NCI-H2171 (cell line): ENCODE measurements at places on chromosomes 11 and 22.
A peak's percentile ranks its signal among the peaks of the same experiment; 100 is the strongest.

DNA sequence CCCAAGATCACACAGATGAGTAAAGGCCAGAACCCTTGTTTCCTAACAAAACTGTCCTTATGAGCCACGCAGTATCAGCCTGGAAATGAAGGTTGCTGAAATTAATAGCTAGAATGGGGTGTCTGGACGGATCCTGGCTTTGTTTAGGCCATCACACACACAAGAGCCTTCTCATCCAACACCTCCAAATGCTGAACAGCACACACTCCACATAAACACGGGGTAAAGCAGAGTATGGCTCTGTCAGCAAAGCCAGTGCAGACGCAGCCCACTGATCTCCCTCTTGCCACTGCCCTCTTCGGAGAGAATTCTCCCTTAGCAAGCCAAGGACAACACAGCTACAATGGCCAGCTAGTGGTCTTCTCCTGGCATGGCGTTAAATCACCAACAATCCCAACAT is 392.6 kb upstream of the SYN3 start:
- DNase-seq = no peak

GRCh38 chr22:20422271-20423007 is 15.2 kb downstream of the SCARF2 start:
- no peak for DNase-seq

DNA sequence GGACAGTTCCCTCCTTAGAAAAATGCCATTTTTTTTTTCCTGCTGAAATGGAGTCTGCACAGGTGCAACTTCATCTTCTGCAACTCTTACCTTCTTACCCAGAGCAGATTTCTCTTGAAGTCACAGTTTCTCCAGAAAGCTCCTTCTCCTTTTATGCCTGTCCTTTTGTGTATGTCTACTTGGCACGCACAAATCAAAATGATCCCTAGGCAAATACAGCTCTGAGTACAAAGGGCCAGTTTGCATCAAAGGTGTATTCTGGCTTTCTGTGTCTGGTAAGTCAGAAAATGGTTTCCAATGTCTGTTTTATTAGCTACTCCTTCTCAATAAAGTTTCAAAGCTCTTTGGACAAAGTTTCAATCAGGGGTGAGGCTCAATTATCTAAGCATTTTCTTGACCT is 2.5 kb downstream of the CLDN25 start:
- DNase-seq = no peak

DNA sequence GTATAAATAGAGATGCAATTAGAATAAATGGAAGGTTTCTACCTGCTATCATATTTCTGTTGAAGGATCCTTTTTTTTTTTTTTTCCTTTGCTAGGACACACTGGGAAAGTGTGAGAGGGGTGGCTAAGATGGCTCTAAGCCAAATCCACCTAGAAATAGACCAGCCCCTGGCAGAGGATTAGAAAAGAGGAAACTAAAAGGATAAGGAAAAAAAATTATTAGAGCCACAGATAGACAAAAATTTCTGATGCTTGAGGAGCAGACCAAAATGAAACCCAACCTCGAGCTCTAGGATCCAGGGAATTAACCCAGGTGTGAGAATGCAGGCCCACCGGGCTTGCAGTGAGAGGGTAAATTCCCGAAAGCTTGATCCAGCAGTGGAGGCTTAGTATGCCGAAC is 262.3 kb downstream of the CADM1 start:
- peak; percentile 77 for DNase-seq

GRCh38 chr11:2229713-2230297 is 40.6 kb downstream of the ASCL2 start:
- DNase-seq = no peak

DNA sequence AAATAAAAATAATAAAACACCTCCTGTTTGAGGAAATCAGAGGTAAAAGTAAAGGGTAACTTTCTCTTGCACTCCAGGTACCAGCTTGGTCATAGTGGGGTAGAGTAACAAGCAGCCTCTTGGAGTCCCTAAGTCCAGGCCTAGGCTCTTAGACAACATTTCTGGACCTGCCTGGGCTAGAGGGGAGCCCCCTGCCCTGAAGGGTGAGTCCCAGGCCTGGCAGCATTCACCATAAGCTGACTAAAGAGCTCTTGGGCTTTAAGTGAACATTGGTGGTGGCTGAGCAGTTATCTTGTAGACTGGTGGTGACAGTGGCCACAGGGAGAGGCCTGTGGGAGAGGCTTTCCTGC is 18.6 kb upstream of the OR56A3 start:
- DNase-seq = no peak

DNA sequence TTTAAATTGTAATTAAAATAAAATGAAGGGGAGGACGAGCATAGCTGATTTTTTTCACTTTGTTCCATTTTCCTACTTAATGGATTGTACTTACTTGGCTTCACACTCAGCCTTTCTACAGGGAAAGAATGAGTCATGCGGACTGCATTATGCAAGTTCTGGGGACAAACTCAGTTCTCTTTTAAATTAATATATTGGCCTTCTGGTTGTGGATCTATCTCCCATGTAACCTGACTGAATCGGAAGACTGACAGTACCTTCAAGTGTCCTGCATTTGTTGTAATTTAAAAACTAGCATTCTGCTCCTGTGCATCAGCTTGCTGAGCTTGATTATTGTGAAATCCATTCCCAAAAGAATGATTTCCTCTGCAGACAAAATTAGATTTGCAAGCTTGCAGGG is 12.2 kb downstream of the OR8D1 start:
- no peak for DNase-seq

DNA sequence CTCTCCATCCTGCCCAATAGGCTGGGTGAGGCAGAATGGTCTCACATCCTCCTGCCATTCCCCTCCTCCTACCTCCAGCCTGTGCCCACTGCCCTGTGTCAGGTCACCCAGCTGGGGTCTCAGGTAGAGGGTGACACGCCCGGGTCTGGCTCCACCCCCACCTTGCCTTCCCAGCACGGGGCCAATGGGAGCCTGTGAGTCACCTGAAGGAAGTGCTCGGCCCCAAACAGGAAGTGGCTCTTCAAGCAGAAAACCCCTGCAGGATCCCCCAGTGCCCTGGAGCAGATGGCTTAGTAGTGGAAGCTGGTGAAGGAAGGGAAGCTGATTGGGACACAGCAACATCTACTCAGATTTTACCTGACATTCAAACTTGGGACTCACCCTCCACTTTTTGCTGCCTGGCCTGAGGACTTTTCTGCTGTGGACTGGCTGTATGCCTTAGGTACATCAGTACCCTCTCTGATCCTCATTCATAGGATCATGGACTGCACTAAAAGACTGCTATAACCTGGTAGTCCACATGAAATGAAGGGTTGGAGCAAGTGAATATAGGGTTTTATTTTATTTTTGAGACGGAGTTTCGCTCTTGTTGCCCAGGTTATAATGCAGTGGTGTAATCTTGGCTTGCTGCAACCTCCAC is 33.4 kb downstream of the GDPD5 start:
- no peak for DNase-seq

GRCh38 chr11:13761250-13761649 is 92.8 kb downstream of the FAR1 start:
- no peak for DNase-seq

DNA sequence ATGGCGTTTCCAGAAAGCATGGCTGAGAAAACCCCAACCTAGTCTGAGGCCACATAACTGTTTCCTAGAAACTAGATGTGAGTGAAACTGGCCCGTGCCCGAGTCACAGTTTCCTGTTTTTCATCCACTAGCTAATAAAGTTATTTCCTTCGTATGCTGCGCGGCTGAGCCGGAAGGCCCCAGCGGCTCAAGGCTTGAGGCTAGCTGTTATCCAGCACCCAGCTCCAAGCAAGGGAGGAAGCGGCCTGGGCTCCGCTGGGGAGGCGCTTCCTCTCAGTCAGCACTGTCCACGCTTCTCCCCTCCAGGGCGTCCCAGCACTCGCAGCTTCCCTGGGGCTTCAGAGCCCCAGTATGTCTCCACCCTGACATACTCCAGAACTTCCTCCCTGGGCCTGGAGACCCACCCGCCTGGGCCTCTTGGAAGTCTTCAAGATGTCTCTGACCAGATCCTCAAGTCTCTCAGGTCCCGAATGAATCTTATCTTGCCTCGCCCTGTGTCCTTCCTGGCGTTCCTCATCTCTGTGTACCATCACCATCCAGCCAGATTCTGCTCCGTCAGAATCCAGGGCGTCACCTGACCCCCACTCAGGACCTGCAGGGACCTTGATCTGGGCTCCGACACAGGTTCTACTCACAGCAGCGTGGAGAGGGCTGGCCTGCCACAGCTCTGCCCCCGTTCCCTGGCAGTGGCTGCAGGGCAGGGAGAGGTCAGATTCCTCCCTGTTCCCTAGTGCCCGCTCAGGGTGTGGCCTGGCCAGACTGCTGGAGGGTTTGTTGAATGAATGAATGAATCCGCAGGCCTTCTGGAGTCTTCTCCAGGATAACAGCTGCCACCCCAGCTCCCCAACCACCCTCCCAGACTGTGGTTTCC is 81.9 kb downstream of the LRRC32 start:
- DNase-seq = no peak

- no peak for DNase-seq
These were observed 1.2 kb downstream of the CRYBB1 start for GRCh38 chr22:26616650-26617049.

DNA sequence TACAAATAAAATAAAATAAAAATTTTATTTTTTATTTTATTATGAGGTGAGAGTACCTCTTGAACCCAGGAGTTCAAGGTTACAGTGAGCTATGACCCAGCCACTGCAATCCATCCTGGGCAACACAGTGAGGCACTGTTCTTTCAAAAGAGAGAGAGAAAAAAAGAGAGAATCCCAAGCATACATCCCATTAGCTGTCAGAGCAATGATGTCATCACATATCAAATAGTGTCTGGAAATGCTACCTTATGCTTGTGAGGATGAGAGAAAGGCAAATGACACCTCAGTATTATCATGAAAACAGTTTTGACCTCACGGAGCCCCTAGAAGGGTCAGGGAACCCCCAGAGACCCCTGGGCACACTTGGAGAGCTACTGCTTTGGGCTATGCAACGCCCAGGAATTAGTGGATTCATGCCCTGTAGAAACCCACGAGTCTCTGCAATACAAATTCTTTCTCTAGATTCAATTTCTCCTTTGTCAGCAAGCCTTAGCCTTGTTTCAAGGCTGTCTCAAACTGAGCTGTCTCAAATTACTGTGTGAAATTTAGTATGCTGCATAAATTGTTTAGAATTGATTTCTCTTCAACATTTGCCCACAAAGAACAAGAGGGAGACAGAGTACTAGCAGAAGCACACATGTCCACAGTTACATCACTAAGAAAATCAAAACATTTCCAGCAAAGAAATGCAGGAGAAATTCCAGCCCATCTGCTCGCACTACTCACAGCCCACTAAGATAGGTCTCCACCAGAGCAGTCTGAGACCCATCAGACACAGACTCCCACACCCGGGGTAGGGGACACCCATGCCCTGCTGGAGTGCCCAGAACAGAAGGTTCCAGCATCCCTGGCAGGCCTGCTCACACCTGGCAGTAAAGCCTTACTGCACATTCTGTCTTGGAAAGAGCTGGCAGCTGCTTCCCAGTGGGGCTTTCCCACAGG is 18.1 kb downstream of the DGCR2 start:
- no peak for DNase-seq

DNA sequence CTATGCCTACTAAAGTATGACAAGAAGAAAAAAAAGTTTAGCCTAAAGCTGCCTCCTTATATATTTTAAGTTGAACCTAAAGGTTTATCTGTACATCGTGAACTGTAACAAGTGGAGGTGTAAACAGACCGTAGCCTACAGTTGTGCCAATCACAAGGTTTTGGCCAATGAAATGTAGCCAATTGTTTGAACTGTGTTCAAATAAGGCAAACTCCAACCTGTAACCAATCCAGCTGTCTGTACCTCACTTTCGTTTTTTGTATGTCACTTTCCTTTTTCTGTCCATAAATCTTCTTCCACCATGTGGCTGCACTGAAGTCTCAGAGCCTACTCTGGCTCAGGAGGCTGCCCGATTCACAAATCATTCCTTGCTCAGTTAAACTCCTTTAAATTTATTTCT is 6.8 kb upstream of the EI24 start:
- DNase-seq = no peak

- no peak for DNase-seq
These were observed 77.0 kb downstream of the ST3GAL4 start for GRCh38 chr11:126432525-126432924.

DNA sequence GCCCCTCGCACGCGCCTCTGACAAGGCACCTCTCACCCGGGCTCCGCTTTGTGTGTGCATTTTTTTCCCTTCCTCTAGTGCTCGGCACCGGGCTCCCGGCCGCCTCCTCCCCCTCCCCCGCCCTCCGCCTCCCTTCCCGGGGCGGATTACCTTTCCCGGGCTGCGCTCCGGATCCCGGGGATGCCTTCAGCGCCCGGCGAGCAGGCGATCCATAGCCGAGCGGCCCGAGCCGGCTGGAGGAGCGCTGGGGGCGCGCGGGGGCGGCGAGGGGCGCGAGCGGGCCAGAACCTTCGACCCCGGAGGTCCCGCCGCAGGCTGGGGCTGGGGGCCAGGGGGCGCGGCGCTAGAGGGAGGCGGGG is 282 bp downstream of the MPPED2 start:
- no peak for DNase-seq

- DNase-seq = no peak
These were observed 45.3 kb downstream of the USP35 start for GRCh38 chr11:78234006-78234405.

GRCh38 chr11:112806876-112807275 is 154.3 kb upstream of the NCAM1 start:
- peak; percentile 63 for DNase-seq

GRCh38 chr11:12100429-12100828 is 10.0 kb upstream of the MICAL2 start:
- no peak for DNase-seq
